Spinal cord (tissue), 10 donors: ENCODE measurements at places on chromosomes 3 and 15.

DNA sequence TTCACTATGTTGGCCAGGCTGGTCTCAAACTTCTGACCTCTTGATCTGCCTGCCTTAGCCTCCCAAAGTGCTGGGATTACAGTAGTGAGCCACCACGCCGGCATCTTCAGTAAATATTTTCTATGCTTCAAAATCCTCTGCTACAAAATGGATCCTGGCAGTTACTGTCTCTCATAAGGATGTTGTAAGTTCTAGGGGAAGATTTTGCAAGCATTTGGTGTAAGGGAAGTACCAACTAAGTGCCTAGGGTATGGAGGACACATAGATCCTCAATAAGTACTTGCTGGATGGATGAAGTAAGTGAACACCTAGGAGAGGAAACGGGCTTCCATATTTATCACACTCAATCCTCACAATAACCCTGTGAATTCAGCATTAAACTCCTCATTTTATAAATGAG, 6.6 kb downstream of the TM4SF4 start:
- no peak for DNase-seq

- peak; percentile 90 for DNase-seq
Measured at GRCh38 chr3:130276203-130276803, 69.2 kb upstream of the COL6A5 start.

GRCh38 chr3:115301364-115301860, 154.3 kb upstream of the ZBTB20 start:
- DNase-seq: no peak

- DNase-seq: no peak
Measured at GRCh38 chr3:150490277-150490986, 55.9 kb downstream of the SERP1 start.
